Suppressor macrophage treated with lipopolysaccharide for 1 hour (primary cell): ENCODE measurements at places on chromosomes 4 and X.

GRCh38 chrX:20253232-20253543 is 13.5 kb downstream of the RPS6KA3 start:
- DNase-seq, result no peak

DNA sequence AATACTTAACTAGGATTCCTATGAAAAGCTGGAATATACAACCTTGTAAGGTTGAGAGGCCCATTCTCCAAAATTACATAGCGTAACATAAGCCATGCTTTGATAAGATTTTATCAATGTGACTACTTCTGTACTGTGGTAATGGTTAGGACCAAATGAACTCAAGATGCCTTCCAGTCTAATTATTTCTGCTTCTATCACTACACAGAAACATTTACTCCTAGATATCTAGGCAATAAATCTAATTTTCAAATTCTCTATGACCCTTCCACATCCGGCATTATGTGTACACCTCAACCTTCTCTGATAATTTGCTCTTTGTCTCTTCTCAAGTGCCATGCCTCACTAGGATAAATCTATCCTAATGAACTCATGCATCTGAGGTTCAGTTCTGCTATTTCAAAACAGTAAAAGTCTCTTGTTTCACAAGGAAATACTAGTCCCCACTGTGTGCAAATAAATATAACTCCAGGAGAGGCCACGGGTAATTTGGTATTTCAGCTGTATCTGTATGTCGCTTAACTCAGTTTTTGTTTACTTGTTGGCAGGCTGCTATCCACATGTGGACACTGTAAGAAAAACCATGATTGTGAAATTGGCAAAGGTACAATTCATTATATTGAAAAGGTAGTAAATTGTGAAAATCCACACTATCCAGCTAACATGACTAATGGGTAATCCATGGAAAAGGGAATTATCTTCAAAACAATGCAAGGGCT is 93.3 kb downstream of the PRDM5 start:
- no peak for DNase-seq

DNA sequence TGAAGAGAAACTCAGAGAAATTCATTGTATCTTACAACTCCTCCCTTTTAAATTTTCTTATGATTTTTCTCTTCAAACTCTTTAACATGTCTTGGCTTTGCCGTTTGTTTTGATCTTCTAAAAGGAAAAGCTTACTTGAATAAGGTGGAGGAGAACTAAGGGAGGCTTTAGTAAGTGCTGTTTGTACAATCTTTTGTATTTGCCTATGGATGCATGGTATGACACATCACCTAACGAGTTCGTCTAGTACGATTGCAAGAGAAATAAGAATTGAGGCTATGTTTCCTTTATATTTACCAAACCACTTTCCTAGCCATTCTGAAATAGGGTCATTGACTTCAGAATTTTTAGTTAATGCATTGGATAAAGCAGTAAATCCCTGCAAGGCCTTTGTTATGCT is 8.4 kb upstream of the BST1 start:
- no peak for DNase-seq

- no peak for DNase-seq
These were observed 114.4 kb downstream of the MSN start for GRCh38 chrX:65781845-65782244.

GRCh38 chr4:11299016-11299415 is 129.7 kb downstream of the HS3ST1 start:
- DNase-seq, result no peak

DNA sequence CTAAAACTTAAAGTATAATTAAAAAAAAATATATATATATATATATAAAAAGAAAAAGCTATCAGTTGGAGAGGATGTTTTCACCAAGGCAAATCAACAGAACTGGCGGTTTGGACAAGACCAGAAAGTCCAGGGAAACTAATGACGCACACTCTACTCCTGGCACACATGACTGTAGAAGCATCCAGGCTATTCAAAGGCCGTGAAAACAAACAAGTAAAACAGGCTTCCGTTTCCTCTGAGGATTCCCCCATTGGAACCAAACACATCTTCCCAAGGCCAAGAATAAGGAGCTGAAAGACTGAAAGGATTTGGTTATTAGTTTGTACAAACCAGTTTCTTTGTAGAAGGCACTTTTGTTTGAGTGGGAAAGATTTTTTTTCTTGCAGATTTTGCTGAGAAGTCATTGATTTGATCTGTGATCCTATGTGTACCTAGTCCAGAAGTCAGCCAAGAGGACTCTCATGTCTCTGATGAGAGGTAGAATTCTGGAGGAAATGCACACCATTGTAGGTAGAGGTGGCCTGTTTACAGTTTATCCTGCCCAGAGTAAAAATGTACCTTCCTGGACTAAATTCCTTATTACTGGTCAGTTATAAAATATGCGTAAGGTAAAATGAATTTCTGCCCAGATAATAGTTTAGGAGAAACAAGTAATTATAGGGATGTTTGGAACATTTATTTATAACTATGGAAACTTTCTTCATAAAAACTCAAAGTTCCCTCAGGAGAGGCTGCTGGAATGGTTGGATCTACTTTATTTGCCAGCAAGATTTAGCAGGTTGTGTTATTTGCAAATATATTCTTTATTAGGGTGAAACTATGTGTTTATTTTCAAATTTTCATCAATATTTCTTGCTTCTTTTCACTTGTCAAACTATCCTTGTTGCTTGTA is 66.5 kb downstream of the DMP1 start:
- no peak for DNase-seq

GRCh38 chr4:157988641-157989040 is 184.2 kb downstream of the GASK1B start:
- DNase-seq, result peak; percentile 41

DNA sequence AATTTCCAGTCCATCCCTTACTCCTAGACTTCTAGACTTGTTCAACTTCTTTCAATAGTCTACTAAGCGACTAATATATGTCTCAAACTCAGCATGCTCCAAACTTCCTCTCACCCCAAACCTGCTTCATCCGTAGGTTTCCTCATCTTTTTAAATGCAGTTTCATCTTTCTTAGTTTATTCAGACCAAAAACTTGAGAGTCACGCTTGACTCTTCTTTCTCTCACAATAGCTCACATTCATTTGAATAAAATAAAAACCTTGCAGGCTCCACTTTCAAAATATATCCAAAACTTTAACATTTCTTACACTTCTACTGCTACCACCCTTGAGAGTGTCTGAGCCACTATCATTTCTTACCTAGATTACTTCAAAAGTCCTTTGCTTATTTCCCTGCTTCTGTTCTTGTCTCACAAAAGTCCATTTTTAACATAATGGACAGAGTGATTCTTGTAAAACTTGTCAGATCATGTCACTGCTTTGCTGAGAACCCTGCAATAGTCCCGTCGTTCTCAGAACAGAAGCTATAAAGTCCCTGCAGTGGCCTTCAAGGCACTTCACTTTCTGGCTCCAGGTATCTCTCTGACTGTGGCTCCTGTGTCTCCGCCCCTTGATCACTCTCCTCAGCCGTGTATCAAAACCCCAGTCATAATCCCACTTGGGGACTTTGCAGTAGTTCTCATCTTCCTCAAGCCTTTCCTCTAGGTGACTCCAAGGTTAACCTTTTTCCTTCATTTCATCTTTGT is 167.6 kb downstream of the ARHGAP24 start:
- DNase-seq, result no peak
